ENCODE measurements at places on chromosomes 12 and 14.
A peak's percentile ranks its signal among the peaks of the same experiment; 100 is the strongest.

DNA sequence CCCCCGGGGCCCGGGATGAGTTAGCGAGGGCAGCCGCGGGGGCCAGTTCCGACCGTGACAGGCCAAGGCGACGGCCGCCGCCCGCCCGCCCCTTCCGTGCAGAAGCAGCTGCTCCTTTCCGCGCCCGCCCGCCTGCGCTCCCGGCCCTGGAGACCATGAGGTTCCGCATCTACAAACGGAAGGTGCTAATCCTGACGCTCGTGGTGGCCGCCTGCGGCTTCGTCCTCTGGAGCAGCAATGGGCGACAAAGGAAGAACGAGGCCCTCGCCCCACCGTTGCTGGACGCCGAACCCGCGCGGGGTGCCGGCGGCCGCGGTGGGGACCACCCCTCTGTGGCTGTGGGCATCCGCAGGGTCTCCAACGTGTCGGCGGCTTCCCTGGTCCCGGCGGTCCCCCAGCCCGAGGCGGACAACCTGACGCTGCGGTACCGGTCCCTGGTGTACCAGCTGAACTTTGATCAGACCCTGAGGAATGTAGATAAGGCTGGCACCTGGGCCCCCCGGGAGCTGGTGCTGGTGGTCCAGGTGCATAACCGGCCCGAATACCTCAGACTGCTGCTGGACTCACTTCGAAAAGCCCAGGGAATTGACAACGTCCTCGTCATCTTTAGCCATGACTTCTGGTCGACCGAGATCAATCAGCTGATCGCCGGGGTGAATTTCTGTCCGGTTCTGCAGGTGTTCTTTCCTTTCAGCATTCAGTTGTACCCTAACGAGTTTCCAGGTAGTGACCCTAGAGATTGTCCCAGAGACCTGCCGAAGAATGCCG, 699 bp downstream of the MGAT2 start:
- DNase-seq: peak; percentile 63

- DNase-seq: no peak
Observed at GRCh38 chr12:107545737-107546353, 139.8 kb upstream of the PWP1 start.

DNA sequence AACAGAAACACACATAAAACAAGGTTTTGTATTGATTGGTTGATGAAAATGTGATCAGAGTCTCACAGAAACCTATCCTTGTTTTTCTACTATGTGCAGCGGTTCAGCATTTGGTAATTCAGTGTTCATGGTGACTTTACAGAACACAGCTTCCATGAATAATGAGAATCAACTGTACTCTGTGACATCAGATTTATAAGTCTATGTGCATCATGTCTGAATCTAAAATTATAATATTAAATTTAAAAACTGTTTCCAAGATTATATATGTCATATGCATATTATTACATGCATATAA, 104.3 kb downstream of the SLC16A7 start:
- DNase-seq: no peak

DNA sequence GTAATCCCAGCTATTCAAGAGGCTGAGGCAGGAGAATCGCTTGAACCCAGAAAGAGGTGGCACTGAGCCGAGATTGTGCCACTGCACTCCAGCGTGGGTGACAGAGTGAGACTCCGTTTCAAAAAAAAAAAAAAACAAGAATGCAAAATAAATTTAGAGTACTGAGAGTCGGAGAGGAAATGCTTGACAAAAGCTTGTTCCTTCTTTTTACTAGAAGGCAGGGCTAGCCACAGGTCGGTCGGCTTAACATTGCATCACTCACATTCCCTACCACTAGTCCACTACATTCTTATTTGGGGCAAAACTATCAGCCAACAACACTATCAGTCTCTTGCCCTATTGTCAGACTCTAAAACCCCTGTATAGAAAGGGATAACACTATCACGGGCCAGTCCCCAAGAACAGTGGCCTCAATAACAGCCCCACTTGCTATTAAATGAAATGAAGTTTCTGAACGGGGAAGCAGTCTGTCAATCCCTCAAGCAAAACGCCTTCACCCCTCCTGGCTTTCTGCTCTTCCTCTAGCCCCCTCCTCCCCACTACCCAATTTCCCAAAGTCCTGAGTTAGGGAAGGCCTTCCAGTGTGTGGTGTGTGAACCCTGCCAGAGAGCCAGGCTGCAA, 1.0 kb downstream of the RNF41 start:
- DNase-seq: no peak

GRCh38 chr12:104247698-104248097, 32.1 kb downstream of the TXNRD1 start:
- DNase-seq: no peak

- DNase-seq: no peak
Observed at GRCh38 chr14:103097244-103097993, 2.9 kb downstream of the EXOC3L4 start.

GRCh38 chr14:70442750-70443149, 9.2 kb upstream of the ADAM21 start:
- DNase-seq: no peak

GRCh38 chr14:52069307-52070050, 620 bp upstream of the NID2 start:
- DNase-seq: peak; percentile 4

DNA sequence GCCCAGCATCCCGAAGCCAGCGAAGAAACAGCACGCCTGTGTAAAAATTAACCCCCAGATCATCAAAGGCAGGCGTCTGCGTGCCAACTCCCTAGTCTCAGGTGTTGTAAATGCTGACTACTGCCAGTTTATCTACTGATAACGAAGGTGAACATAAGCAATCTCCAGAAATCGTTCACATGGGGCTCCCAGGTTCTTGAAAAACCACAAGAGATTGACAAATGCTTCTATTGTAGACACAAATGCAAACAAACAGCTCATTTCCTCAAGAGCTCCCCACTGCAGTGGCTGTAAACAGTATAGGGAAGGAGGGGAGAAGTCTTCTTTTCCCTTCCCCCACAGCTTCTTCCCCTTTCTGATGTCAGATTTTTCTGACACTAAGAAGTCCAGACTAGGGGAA, 5.3 kb upstream of the PLEKHG3 start:
- DNase-seq: no peak

- no peak for DNase-seq
Observed at GRCh38 chr12:88812610-88813009, 232.3 kb upstream of the KITLG start.

- DNase-seq: no peak
Observed at GRCh38 chr12:64010069-64010686, 165.7 kb downstream of the SRGAP1 start.

DNA sequence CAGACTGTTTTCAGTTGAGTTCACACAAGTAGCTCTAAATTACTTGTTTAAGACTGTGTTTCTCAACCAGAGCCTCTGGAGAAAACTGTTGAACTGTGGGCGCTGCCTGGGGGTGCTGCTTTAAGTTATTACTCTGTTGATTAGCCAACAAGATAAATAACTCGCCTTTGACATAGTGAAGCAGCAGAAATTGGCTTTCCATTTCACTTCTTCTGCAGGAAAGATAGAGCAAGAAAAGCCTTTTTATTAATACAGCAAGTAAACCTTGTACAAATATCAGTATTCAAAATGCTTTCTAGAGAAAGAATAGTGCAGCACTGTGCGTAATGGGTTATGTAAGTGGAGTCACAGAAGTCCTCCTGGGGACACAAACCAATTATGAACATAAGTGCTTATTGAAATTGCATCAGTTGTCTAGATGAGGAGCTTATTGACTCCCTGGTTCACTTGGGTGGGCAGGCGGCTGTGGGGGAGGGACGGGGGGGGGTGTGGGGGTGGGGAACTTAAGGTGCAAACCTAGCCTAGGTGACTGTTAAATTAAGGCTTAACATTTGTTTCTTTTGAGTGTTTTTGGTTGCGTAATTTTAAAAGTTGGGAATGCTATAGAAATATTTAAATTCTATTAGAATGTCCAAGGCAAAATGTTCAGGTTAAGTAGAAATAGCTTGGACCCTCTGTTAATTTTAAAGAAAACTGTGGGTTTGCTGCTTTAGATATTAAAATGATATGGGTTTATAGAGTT, 6.3 kb downstream of the FRS2 start:
- DNase-seq: no peak

DNA sequence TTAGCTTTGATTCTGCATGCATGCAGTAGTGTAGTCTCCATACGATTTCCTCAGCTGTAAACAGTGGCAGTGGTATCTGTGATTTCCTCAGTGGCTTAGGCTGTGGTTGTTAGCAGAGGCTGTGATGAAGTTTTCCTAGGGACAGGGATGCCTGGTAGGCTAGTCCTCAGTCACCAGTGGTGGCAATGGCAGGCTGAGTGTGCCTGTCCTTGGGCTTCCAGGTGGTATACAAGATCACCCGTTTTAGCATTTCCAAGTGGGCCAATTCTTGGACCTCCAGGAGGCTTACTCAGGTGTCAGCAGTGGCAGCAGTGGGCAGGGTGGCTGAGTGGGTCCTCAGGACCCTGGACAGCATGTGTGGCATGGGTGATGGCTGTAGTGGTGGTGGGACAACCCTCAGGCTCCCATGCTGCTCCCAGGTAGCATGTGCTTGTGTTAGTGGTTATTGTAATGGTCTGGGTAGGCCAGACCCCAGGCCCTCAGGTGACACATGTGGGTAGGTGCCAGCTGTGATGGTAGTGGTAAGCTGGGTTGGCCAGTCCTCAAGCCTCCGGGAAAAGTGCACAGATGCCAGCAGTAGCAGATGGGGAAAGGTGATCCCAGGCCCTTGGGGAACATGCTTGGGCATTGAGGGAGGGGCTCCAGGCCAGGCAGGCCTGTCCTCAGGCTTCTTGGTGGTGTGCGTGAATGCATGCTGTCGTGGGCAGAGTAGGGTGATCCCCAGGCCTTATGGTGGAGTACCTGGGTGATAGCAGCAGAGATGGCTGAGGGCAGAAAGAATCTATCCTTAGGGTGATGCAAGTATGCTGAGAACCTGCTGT, 146.5 kb downstream of the PAPOLA start:
- no peak for DNase-seq

DNA sequence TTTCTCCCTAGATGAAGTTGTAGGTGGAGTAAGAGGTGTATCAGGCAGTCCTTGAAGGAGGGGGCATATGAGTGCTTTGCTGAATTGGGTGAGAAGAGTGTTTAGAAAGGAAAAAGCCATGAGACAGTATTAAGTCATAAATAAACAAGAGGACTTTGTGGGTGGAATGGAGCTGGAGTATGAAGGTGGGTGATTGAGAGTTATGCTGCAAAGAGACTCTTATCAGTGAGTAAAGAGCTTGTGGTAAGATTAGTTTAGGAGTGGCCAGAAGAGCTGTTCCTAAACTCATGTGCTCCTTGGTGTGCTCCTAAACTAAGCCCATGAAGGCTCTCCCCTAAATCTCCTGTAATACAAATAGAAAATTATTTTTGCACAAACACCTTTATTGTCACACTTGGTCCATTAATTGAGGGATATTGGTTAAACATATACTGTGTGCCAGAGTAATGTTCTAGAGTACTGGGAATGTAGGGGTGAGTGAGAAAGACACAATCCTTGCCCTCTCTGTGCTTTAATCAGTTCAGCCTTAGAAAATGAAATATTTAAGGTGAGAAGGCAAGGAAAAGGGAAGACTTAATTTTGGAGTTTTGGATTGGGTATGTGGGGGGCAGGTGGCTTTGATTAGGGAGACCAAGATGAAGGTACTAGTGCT, 9.8 kb downstream of the CHPT1 start:
- no peak for DNase-seq

DNA sequence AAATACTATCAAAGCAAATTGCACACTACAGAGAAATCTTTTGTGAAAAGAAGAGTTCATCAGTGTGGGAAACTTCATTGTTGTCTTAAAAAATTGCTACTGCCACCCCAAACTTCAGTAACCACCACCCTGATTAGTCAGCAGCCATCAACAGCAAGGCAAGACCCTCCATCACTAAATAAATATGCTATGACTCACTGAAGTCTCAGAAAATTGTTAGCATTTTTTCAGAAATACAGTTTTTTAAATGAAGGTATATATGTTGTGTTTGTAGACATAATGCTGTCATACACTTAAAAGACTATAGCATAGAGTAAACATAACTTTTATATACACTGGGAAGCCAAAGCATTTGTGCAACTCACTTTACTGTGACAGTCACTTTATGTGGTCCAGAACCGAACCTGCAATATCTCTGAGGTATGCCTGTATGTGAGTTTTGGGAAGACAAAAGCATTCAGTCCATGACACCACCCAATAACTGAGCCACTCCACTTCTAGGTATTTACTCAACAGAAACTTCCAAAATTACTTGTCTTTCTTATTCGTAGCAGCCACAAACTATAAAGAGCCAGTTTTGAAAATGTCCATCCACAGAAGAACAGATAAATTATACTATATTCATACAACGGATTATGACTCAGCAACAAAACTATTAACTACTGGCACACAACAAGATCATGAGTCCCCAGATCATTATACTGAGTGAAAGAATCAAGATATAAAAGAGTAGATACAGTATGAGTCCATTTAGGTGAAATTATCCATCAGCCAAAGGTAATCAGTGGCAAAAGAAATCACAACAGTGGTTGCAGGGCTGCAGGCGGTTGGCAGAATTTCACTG, 649.6 kb downstream of the BCL11B start:
- DNase-seq: no peak

DNA sequence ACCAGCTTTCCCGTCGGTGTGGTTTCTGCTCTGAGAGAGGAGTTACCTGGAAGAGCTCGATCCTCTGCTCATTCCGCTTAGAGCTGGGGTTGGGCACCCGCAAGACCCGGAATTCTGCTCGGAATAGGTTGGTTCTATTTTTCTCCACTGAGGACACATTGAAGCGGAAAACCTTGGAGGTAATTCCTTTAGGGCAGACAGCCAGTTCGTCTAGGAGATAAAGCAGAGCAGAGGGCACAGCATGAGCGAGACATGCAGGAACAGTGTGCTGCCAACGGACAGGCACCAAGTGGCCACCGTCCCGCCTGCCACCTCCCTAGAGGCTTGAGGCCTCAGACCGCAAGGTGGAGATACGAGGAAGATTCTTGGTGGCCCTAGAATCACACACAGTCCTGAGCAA, 10.3 kb downstream of the TGFB3 start:
- DNase-seq: no peak

- DNase-seq: no peak
Observed at GRCh38 chr14:68397822-68398221, 395.0 kb downstream of the ZFP36L1 start.

DNA sequence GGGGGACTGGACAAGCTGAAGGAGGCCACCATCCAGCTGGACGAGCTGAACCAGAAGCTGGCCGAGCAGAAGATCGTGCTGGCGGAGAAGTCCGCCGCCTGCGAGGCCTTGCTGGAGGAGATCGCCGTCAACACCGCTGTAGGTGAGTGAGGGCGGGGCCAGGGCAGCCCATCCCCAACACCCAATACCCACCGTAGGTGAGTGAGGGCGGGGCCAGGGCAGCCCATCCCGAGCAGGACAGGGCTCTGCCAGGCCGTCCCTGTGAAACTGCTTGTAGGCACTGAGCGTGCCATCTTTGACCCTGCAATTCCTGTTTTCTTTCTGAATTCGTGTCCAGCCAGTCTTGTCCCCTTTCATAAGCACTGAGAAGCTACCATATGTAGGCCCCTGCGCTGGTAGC, 74.0 kb downstream of the CCDC92 start:
- DNase-seq: no peak

- no peak for DNase-seq
Observed at GRCh38 chr12:62957233-62957953, 22.4 kb upstream of the PPM1H start.

DNA sequence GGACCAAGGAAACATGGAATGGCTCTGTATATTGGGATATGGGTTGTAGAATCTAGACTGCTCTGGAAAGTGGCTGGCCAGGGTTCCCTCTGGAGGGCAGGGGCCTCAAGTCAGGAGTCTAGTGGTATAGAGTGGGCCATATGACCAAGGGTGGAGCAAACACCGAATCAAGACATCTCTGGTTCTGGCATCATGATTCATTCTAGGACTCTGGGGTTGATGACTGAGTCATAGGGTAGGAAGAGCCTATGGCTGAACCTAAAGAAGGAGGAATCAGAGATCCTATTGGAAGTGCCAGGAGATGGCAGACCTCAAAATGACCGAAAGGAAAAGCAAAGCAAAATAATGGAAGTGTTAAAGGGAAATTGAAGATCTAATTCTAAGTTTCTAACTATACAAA, 356.4 kb upstream of the PRICKLE1 start:
- DNase-seq: no peak

Measured in stimulated activated CD4-positive, alpha-beta T cell treated with anti-CD3 and anti-CD28 coated beads, Interleukin-4, amount 100 ng/mL, for 1 hour (primary cell).